Stimulated activated CD4-positive, alpha-beta T cell treated with anti-CD3 and anti-CD28 coated beads, TNF-alpha, amount 100 ng/mL, for 1 hour (primary cell): ENCODE measurements at places on chromosomes 5 and 9.

DNA sequence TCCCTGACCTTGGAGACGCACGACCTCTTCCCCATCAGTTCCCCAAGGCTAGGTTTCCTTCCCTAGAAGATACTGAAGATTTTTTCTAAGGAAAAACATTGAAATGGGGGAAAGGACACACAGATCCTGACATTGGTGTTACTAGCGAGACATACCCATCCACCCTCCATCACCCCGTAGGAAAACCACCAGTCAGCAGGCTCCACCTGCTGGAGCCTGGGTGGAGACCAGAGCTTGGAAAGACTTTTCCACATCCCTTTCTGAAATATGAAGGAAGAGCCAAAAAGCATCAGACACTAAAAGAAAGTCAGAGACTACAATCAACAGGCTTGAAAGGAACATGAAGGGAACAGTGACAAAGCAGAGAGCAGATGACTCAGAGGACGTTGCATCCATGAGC lies 638.0 kb downstream of the IRX1 start:
- DNase-seq = no peak

GRCh38 chr5:105536675-105537074 lies 1974.1 kb upstream of the NUDT12 start:
- DNase-seq = no peak

GRCh38 chr5:158436271-158437065 lies 577.5 kb upstream of the CLINT1 start:
- no peak for DNase-seq

GRCh38 chr9:8278048-8278447 lies 478.5 kb upstream of the DMAC1 start:
- no peak for DNase-seq

- no peak for DNase-seq
Measured at GRCh38 chr5:135326296-135327254, 72.5 kb downstream of the MACROH2A1 start.

DNA sequence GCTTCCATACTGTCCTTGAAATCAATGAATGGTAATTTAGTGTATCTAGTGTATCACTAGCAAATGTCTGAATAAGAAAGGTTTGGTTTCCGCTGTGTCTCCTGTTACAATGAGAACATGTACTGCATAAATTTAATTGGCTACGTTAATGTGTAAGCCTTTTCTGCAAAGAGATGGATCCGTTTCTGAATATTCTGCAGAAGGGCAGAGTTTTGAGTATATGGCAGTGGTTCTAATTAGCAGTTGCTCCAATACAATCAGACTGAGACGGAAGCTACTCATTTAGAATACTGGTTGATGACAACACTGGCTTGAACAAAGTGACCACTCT lies 555 bp upstream of the PCDHGC4 start:
- DNase-seq = no peak

DNA sequence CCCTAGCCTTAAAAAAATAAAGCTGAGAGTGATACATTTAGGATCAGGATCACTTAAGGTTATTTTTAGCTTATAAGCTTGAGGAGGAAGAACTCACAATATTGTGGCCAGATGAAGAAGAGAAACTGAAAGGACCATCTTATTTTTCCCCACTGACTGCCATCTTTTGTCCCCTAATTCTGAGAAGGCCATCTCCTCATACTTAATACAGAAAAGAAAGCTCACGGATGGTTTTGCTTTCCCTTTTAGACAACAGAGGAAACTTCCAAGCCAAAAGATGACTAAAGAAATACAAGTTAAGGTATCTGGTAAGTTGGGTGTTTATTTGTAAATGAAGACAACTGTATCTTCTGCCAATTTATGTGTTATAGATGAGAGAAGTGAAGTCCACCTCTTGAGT lies 36.4 kb downstream of the ERAP1 start:
- no peak for DNase-seq

DNA sequence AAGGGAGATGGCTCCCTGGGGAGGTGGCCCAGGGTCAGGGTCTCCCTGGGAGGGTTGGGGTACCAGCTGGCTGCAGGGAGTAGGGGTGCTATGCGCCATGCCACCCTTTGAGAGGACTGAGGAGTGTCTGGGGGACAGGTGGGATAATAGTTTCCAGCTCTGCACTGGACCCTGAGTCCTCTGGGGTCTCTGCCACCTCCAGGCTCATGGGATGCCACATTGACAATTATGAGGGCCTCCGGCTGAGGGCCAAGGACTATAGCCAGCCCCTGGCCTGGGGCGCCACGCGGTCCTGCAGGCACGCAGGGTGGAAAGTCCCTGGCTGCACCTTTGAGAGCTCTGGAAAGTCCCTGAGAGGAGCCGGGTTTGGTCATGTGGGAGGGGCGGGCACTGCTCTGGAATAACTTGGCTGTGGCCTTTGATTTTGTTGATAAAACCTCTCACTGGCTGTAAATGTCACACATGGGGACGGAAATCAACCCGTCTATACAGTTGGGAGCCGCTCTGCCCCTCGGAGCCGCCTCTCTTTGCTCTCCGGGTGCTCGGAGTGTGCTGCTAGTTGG lies 16.0 kb downstream of the TRAF2 start:
- peak; percentile 71 for DNase-seq

- no peak for DNase-seq
Measured at GRCh38 chr9:34334916-34335315, 5.5 kb downstream of the NUDT2 start.

DNA sequence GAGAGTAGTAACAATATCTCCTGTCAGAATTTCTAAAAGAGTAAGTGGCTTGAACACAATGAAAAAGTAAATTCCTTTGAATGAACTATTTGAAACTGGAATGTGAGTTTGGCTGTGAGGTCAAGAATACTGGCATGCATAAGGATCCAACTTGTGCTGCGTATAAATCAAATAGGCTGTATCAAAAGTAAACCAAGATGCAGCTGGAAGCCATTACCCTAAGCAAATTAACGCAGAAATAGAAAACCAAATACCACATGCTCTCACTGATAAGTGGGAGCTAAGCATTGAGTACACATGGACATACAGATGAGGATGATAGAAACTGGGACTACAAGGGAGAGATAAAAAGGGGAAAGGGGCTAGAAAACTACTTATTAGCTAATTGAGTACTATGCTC lies 24.0 kb upstream of the SRFBP1 start:
- DNase-seq = no peak

GRCh38 chr5:12910641-12911040 lies 1006.4 kb upstream of the CTNND2 start:
- no peak for DNase-seq

DNA sequence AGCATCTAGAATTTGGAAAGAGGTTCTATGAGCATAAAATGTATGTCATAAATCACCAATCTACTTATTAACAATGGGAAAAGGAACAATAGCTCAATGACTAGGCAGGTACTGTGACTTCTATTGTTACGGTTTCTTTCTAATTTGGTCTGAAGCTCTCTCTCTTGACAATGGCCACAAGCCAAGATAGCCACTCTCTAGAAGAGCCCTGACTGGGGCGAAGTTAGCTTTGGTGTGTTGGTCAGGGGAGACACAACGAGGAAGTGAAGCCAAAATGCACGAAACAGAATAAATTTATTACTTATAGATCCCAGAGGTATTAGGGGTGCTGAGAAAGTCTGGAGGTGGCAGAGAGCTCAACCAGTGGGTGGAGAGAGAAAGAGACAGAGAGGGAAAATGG lies 9.4 kb upstream of the RAD23B start:
- no peak for DNase-seq

GRCh38 chr5:7873216-7873615 lies 4.3 kb downstream of the MTRR start:
- no peak for DNase-seq

DNA sequence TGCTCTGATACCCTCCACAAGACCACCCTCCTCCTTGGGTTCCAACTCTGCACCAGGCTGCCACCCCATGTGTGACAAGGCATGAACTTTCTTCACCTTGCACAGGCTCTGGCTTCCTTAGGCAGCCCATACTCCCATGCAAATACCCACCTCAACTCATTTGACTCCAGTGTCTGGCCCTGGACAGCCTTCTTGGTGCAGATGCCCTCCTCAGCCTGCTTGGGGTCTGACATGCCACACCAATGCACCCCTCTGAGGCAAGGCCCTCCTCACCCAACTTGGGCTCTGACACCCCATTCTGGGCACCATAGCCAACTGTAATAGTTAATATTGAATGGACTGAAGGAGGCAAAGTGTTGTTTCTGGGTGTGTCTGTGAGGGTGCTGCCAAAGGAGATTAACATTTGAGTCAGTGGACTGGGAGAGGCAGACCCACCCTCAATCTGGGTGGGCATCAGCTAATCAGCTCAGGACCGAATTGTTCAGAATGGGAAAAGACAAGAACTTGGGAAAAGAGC lies 115.0 kb upstream of the EPB41L4A start:
- no peak for DNase-seq
